ENCODE measurements at places on chromosomes 16 and 17. TPM values are rescaled to one million over a fixed set of nuclear protein-coding genes. Genes with fewer than 3 reads are reported as not detected.

DNA sequence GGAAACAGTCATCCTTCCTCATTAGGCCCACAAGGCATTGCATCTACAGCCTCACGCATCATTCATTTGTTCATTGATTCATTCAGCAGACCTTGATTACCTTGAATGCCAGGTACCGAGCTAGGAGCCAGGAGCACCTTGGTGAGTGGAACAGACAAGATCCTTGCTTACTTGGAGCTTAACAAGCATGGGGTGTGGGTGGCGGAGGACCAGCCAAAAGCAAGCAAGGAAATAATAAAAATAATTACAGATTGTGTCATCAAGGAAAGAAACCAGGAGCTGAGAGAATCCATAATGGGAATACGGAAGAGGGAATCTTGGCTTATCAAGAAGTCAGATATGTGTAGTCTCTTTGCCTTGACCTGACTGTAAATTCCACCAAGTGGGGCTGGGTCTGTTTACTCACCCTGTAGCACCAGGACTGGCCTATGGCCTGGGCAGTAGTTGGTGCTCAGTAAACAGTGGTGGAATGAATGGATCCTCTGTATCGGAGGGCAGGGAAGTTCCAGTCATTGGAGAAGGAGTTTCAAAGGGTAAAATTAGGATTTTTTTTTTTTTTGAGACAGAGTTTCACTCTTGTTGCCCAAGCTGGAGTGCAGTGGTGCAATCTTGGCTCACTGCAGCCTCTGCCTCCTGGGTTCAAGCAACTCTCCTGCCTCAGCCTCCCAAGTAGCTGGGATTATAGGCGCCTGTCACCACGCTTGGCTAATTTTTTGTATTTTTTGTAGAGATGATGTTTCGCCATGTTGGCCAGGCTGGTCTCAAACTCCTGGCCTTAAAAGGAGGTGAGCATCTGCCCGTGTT lies 157.7 kb downstream of the MSI2 start:
- no peak for DNase-seq

GRCh38 chr17:63635787-63636186 lies 13.6 kb downstream of the MAP3K3 start:
- no peak for DNase-seq

GRCh38 chr16:3696425-3697218 lies 20.7 kb downstream of the TRAP1 start:
- DNase-seq = no peak

- DNase-seq = no peak
These were observed 34.0 kb downstream of the UBE2G1 start for GRCh38 chr17:4332296-4332970.

Gene CLEC18B
- 140 TPM for total RNA-seq

Gene CCDC43
- total RNA-seq = 22.7 TPM

Measured in kidney epithelial cell (primary cell).